ENCODE measurements at places on chromosomes 4 and X. TPM values are rescaled to one million over a fixed set of nuclear protein-coding genes. Genes with fewer than 3 reads are reported as not detected.

DNA sequence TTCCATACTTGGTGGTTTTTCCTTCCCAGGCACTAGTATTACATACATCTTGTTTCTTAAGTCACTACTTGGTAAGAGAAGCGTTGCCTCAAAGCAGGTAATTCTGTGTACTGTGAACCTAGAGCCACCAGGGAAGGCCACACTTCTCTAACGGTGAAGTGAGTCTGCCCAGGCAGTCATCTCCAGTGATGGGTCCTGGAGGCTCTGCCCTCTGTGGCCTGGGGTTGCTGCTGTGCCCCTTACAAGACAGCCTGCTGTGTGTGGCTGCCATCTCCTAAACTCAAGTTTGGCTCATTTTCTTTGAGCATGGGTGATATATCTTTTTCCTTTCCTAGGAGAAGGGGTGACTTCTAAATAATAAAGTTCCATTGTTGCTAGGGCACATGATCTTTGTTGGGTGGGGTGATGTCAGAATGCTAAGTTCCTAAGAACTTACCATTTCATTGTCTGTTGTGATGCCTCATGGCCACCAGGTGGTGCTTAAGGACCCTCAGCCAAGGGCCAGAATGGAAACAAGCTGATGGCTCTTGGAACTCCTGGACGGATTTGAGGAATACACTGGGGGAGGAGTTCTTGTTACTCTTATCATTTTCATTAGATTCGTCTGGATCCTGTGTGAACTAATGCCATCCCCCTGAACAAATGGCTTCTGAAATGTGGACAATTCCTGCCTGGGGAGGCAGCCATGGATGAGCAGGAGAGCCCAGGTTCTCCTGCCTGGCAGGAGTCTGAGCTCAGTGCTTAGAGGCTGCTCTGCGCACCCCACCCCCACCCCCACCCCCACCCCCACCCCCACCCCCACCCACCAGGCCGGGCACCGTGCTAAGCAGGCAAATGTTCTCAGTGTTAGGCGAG, 41.1 kb upstream of the WDR1 start:
- no peaks in the 10 kb centered on the region for H3K27me3 ChIP-seq
- DNase-seq = no peak
- no peak overlapping the region for H3K27ac ChIP-seq
- no peak overlapping the region for H3K4me3 ChIP-seq
- no peaks in the 10 kb centered on the region for H3K4me1 ChIP-seq

- H3K4me3 ChIP-seq = no peak overlapping the region
- H3K27me3 ChIP-seq = no peaks in the 10 kb centered on the region
- DNase-seq = no peak
Observed at GRCh38 chr4:15884666-15885065, 53.9 kb downstream of the FGFBP1 start.

Gene MAGEB2
- not detected for total RNA-seq

GRCh38 chrX:31546126-31546525, 474.3 kb upstream of the FTHL17 start:
- no peaks in the 10 kb centered on the region for H3K27me3 ChIP-seq
- H3K27ac ChIP-seq = no peak overlapping the region
- H3K4me3 ChIP-seq = no peak overlapping the region
- no peak for DNase-seq

Gene INTS6L
- 30.2 TPM for total RNA-seq

DNA sequence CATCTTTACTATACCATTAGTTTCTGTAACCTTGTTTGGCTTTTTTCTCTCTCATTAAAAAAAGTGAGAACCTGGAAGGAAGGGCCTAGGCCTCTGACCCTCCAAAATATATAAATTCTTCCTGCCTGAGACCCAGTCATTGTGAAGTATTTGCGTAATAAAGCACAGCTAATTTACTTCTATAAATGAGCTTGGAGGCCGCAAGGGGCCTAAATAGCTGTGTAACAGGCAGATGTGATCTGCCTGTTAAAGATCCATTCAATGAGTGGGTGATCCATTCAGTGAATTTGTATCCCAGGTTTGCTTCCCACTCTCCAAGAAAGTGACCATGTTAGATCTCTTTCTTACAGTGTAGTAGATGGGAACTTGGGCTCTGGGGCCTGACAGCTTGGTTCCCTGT, 595 bp upstream of the PYURF start:
- peak overlapping the region; percentile 59 for H3K27ac ChIP-seq
- H3K4me3 ChIP-seq = peak overlapping the region; percentile 84
- DNase-seq = peak; percentile 17
- H3K4me1 ChIP-seq = peaks cover 17% of the 10 kb centered on the region
- H3K36me3 ChIP-seq = peaks cover 5% of the 10 kb centered on the region
- no peaks in the 10 kb centered on the region for H3K27me3 ChIP-seq

- H3K4me3 ChIP-seq = no peak overlapping the region
- H3K36me3 ChIP-seq = no peaks in the 10 kb centered on the region
- no peaks in the 10 kb centered on the region for H3K27me3 ChIP-seq
- DNase-seq = no peak
Observed at GRCh38 chr4:15585331-15585730, 69.8 kb downstream of the FBXL5 start.

- H3K4me3 ChIP-seq = no peak overlapping the region
- H3K27ac ChIP-seq = no peak overlapping the region
- H3K4me1 ChIP-seq = no peaks in the 10 kb centered on the region
- H3K36me3 ChIP-seq = no peaks in the 10 kb centered on the region
- DNase-seq = no peak
- no peaks in the 10 kb centered on the region for H3K27me3 ChIP-seq
Observed at GRCh38 chr4:81960961-81961360, 412.8 kb downstream of the HNRNPD start.

DNA sequence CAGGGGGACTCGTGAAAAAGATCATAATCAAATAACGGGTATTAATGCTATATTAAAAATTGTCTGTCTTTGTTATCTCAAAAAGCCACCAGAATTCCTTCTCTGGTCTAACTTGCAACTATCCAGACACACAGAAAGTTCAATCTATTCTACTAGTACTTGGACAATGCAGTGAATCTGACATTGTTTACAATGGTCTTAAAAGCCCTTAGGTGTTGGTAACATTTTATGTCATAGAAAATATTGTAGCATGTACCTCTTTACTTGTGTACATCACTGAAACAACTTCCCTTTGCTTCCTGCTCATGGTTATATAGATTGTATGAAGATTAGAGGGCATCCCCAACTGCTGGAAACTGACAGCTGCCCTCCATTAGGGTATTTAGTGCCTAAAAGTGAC, 71.1 kb upstream of the PPP3CA start:
- H3K4me3 ChIP-seq = no peak overlapping the region
- H3K27me3 ChIP-seq = no peaks in the 10 kb centered on the region
- H3K36me3 ChIP-seq = no peaks in the 10 kb centered on the region
- no peak for DNase-seq

GRCh38 chr4:60759518-60760245, 440.4 kb upstream of the ADGRL3 start:
- no peaks in the 10 kb centered on the region for H3K4me1 ChIP-seq
- no peaks in the 10 kb centered on the region for H3K36me3 ChIP-seq
- H3K27ac ChIP-seq = no peak overlapping the region
- H3K4me3 ChIP-seq = no peak overlapping the region

GRCh38 chrX:152912106-152912505, 14.2 kb downstream of the ZNF185 start:
- H3K27ac ChIP-seq = no peak overlapping the region
- H3K4me3 ChIP-seq = no peak overlapping the region
- no peak for DNase-seq

DNA sequence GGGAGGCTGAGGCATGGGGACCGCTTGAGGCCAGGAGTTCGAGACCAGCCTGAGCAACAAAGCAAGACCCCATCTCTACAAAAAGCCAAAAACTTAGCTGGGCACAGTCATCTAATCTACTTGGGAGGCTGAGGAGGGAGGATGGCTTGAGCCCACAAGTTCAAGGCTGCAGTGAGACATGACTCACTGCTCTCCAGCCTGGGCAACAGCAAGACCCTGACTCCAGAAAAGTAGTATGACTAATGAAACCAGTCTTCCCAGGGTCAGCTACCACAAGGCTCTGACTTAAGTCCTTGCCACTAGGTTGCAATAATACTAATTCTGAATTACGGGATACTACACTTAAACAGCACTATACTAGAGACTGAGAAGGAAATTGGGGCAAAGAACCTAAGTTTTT, 33.1 kb downstream of the ERVMER34-1 start:
- DNase-seq = no peak
- H3K36me3 ChIP-seq = peaks cover 8% of the 10 kb centered on the region
- H3K27ac ChIP-seq = no peak overlapping the region
- H3K27me3 ChIP-seq = no peaks in the 10 kb centered on the region

Gene USP26
- not detected for total RNA-seq

DNA sequence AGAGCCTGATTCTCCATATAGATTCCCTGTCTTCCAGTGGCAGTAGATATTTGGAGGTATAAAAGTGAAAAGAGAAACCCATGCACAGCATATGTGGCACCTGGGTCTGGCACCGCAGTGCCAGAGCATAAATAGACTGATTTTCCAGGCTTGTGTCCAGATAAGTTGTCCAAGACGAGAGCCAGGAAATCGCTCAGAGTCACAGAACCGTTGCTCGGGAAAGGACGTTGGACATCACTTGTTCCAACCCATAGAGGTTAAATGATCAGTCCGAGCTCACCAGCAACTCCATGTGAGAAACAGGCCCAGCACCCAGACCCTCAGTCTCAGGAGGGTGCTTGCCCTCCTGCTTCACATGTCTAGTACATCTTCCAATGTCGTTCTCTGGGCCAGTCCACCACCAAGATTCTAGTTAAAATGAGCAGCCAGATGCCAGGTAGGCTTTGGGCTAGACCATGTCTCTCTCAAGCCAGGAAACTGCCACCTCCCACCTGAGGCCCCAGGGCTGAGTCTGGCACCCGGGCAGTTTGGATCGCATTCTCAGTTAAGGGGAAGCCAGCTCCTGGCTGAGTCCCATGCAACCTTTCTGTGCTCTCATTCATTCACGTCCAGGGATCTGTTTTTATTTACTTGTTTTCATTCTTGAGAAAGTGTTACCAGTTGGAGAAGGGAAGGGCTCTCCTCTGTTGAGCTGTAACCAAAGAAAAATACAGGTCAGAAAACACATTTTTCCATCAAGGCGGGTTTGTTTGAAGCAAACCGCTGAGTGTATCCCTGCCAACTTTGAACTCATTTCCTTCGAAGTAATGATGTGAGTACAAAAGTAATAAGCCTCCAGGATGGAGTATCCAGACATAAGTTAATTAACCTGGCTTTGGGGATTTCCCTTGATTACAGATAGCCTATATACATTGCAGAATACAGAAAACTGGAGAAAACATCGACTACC, 91.7 kb downstream of the PHOX2B start:
- no peak overlapping the region for H3K4me3 ChIP-seq
- no peak for DNase-seq
- no peaks in the 10 kb centered on the region for H3K4me1 ChIP-seq

DNA sequence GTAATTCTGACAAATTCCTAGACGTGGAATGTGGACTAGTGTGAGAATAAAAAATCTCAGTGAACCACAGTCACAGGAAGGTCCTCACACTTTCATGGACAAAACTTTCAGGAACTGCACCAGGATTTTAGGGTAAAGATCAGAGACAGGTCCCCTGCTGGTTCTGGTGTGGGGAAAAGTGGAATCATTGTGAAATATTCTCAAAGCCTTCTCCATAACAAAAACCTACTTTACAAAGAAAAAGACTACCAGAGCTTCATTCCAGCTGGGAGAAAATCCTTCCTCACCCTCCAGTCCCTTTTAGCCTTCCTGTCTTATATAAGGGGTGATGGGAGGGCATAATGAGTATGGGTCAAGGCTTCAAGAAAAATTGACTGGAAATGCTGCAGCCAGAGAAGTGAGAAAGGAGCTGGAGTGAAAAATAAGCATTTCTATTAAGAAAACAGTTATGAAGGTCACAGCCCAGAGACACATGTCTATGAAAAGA, 325.8 kb downstream of the ARAP2 start:
- DNase-seq = no peak
- H3K4me3 ChIP-seq = no peak overlapping the region
- no peaks in the 10 kb centered on the region for H3K36me3 ChIP-seq

Gene POLA1
- 11.1 TPM for total RNA-seq

GRCh38 chr4:69994782-69995181, 984 bp upstream of the STATH start:
- no peak for DNase-seq
- H3K4me3 ChIP-seq = no peak overlapping the region
- no peaks in the 10 kb centered on the region for H3K36me3 ChIP-seq
- no peak overlapping the region for H3K27ac ChIP-seq

Gene OTC
- total RNA-seq = not detected

DNA sequence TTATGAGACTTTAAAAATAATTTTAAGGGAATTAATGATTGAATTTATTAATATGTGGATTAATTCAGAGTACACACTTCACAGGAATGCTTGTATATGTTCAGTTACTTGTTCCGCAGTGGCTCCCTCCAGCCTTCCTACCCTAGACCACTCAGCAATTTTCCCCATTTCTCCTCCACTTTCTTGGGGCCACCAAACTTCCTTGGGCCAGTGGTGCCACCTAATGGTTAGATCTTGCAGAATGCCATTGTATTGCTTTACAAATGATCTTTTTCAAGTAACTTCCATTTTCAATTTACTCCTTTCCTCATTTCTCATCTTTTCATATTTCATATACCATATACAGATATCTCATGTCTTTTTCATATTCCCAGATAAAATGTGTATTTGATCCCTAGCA, 3.6 kb upstream of the RNF175 start:
- peaks cover 6% of the 10 kb centered on the region for H3K27me3 ChIP-seq
- no peaks in the 10 kb centered on the region for H3K4me1 ChIP-seq
- no peaks in the 10 kb centered on the region for H3K36me3 ChIP-seq
- no peak overlapping the region for H3K4me3 ChIP-seq
- no peak overlapping the region for H3K27ac ChIP-seq

DNA sequence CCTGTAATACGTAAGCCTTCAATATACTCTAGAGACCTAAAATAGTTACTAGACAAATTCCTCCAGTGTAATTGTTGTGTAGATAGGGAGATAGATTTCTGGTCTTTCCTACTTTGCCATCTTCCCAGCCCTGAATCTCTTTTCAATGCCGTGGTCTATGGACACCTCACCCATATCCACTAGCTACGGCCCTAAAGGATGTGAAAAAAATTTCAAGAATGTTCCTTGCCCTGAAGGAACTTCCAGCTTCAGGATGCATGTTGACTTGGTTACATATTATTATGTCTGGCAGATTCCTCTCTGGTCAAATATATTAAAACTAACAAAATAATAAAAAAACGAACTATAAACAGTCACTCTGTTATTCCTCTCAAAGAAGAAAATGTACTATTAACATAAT, 52.4 kb upstream of the TSPAN5 start:
- DNase-seq = no peak
- H3K4me3 ChIP-seq = no peak overlapping the region
- peaks cover 10% of the 10 kb centered on the region for H3K4me1 ChIP-seq
- no peaks in the 10 kb centered on the region for H3K27me3 ChIP-seq
- no peaks in the 10 kb centered on the region for H3K36me3 ChIP-seq

GRCh38 chrX:13906093-13906492, 89.2 kb upstream of the GPM6B start:
- DNase-seq = no peak
- H3K27ac ChIP-seq = no peak overlapping the region
- no peaks in the 10 kb centered on the region for H3K36me3 ChIP-seq
- H3K4me1 ChIP-seq = no peaks in the 10 kb centered on the region

DNA sequence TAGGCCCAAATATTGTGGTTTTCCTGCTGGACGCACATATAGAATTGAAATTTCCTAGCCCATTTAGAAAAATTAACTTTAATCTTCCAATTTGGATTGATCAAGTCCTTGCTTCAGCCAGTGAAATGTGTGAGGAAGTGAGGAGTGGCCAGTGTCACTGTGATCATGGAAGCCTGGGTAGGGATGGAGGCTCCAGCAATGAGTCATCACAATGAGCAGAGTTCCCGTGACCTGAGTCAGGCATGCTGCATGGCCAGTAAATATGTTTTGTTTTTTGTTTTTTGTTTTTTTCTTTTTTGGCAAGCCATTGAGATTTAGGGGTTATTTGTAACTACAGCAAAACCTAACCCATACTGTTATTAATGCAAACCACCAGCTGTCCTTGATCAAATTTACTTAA, 52.1 kb downstream of the IDS start:
- H3K27me3 ChIP-seq = no peaks in the 10 kb centered on the region
- no peak for DNase-seq
- H3K27ac ChIP-seq = no peak overlapping the region
- no peaks in the 10 kb centered on the region for H3K36me3 ChIP-seq
- H3K4me1 ChIP-seq = no peaks in the 10 kb centered on the region
